Urinary bladder (tissue), 4 donors: ENCODE measurements at places on chromosomes 13 and 19.

DNA sequence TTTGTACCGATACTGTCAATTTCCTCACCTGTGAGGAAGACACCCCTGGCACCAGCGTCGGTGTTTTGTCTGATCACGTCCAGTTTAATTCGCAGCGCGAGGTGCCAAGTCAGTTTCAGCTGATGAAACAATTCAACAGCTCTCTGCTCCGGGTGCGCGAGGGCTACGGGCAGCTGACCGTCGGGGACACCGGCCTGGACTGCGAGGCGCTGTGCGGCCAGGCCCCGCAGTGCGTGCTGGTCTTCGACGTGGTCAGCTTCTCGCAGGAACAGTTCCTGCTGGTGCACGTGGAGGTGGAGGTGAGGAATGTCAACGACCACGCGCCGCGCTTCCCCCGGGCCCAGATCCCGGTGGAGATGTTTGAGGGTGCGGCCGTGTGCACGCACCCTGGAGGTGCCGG, 171.5 kb downstream of the OLFM4 start:
- no peak for DNase-seq

DNA sequence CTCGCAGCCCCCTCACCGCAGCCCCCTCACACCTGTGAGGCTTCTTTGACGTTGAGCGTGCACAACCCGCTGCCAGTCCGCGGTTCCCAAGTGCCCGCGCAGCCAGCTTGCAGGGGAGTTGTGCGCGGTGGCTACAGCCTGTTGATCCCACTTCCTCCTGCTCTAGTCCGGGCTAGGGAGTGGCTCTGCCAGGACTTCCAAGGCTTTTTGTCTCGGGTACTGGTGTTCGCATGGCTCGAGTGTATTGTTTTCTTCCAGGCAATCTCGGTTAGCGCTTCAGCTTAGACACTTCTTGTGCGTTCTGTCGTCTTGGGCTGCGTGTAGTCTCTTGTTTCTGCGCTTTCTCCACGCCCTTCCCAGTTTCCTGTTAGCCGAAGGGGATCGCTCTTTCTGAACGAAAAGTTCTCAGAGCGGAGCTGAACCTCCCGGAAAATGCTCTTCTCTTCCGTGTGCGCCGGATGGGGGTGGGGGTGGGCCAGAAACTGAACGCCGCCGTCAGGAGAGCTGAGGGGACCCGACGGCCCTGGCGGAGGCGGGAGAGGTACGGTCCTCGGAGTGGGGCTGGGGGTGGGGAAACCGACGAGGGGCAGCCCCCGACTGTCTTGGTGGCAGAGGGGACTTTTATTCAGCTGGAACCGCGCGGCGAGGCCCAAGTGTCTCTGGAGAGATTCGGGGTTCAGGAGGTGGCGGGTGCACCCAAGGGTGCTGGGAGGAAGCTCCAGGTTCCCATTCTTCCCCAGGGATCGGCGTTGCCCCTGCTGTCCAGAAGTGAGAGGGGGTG, 697 bp upstream of the DGKH start:
- no peak for DNase-seq

DNA sequence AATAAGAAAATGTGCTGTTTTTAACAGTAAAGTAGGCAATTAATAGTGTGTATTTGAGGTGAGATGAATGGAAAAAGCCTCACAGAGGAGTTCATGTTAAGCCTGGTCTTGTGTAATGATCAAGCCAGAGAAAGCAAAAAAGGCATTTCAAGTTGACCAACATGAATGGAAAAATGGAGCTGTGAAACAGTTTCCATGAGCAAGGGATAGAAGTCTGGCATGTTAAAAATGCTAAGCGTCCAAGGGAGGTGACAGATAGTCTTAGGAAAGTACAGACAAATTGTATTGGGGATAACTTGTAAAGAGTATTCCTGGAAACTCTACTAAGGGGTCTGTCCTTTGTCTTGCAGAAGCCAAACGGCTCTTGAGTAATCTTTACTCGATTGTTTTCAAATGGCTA, 506.8 kb upstream of the ATXN8OS start:
- no peak for DNase-seq

- DNase-seq, result no peak
Measured at GRCh38 chr13:42551611-42552010, 22.3 kb upstream of the TNFSF11 start.

- DNase-seq, result no peak
Measured at GRCh38 chr19:2759965-2760364, 20.1 kb upstream of the SLC39A3 start.

DNA sequence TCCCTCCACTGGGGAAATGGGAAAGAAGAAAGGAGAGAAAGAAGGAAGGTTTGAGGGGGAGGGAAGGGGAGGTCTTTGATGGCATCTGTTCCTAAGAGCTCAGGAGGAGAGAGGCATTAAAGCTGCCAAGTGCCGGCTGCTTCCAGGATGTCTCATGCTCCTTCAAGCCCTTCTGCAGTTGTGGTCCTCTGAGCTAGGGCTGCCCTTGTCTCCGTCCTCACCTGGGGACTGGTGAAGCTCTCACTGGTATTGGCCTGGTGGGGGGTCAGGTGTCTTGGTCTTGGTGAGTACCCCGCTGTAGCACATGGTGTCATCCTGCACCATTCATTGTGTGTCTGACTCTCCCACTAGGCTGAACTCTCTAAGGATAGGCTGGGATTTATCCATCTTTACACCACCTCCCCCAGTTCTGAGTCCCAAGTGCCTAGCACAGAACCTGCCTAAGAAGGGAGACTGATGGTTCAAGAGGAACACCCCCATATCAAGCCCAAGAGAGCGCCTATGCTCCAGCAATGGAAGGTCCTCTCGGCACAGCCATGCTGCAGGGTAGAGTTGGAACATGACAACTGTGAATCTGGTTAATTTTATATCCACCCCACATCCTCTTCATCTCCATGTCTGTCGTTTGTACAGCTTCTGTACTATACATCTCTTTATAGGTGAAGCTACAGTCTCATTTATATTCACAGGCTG, 83.7 kb downstream of the AKAP11 start:
- DNase-seq, result no peak

GRCh38 chr19:48239120-48239519, 16.6 kb downstream of the CARD8 start:
- DNase-seq, result no peak

- no peak for DNase-seq
Measured at GRCh38 chr13:51814825-51815650, 11.1 kb upstream of the DHRS12 start.

GRCh38 chr19:20078581-20079031, 806 bp downstream of the ZNF90 start:
- DNase-seq, result no peak

GRCh38 chr13:37226971-37227370, 121.5 kb upstream of the CSNK1A1L start:
- no peak for DNase-seq

- DNase-seq, result no peak
Measured at GRCh38 chr19:57816652-57817051, 1.9 kb upstream of the ZNF552 start.

GRCh38 chr13:87837522-87837921, 166.4 kb downstream of the SLITRK5 start:
- DNase-seq, result no peak

DNA sequence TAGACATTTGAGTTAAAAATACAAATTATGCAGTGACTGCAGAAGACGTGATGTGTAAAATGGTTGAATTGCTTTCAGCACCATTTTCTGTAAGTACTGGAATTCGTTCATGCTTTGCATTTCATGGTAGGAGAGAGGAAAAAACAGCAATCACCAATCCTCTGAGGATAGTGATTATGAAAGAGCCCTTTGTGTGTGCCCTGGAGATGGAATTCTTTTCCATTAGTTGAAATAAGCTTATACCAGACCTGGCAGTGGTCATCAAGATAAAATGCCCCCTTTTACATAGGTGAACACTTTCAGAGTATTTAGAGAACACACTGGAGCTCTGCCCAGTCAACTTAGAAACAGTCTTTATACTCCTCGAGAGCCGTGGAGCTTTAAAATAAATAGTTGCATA, 1.7 kb downstream of the CNMD start:
- DNase-seq, result no peak

DNA sequence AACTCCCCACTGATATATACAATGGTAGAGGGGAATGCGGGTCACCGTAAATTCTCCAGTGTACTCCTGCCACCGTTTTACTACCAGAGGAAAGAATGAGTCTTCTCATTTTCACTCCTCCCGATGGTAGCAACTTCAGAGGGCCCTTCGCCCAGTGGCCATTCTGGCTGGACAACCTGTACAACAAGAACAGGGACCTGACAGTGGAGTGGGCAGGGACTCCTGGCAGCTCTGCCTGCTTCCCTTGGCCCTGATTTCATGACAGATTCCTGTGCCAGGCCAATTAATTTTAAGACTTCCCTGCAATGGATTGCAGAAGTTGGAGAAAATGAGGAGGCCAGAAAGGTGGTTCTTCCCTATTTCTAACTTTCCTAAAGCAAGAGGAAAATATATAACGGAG, 148.9 kb downstream of the GPC6 start:
- DNase-seq, result no peak

- no peak for DNase-seq
Measured at GRCh38 chr19:4217429-4218264, 11.7 kb upstream of the EBI3 start.

DNA sequence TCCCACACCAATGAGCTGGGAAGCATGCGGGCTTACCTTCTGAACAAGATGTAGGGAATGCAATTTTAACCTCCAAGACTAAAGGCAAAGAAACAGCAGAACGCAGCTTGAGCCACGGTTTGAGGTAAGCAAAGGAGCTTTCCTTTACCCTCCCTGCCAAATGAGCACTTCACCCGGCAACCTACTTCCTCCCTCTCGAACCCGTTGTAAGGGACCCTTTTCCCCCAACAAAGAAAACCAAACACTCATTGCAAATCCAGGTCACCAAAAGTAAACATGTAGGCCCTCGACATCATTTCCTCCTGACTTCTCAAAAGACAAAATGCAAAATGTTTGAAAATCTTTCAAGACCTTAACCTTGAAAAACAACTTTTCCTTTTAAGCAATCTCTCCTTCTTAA, 65.3 kb downstream of the ABCC4 start:
- DNase-seq, result no peak

- no peak for DNase-seq
Measured at GRCh38 chr13:59360916-59361315, 802.8 kb downstream of the DIAPH3 start.

GRCh38 chr13:105311094-105311493, 1224.4 kb downstream of the EFNB2 start:
- no peak for DNase-seq

DNA sequence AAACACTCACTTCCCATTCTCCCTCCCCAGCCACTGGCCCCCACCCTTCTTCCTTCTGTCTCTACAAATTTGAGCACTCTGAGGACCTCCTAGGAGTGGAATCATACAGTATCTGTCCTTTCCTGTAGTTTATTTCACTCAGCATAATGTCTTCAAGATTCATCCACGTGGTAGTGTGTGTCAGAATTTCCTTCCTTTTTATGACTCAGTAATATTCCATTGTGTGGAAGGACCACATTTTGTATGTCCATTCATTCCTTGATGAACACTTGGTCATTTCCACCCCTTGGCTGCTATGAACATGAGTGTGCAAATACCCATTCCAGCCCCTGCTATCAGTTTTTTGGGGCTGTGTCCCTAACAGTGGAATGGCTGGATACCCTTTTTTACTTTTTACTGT, 9.8 kb downstream of the KLF2 start:
- no peak for DNase-seq

- no peak for DNase-seq
Measured at GRCh38 chr13:46712524-46712923, 84.4 kb downstream of the ESD start.

GRCh38 chr13:26179344-26179743, 42.8 kb downstream of the RNF6 start:
- no peak for DNase-seq

DNA sequence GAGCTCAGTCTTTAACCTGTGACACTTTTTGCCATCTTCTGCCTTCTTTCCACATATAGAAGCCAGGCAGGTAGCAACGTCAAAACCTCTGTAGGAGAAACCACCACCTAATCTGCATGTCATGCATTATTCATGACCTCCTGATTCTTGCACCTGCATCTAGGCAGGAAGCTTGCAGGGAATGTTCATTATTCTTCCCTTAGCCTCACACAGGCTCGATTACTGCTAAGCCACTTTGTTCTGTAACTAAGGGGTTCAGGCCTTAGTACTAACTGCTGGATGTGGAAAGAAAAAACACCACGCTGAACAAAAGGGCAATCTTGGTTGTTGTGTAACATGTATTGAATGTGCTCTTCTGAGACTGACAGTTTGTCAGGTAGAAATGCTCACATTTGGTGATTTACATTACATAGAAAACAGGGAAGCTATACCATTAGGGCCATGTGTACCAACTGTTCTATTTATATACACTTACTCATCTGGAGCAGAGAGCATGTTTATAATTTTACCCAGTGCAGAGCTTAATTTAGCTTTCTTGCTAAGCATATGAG, 366.9 kb downstream of the KLF12 start:
- DNase-seq, result no peak

GRCh38 chr13:32951580-32951979, 64.6 kb upstream of the KL start:
- DNase-seq, result no peak

DNA sequence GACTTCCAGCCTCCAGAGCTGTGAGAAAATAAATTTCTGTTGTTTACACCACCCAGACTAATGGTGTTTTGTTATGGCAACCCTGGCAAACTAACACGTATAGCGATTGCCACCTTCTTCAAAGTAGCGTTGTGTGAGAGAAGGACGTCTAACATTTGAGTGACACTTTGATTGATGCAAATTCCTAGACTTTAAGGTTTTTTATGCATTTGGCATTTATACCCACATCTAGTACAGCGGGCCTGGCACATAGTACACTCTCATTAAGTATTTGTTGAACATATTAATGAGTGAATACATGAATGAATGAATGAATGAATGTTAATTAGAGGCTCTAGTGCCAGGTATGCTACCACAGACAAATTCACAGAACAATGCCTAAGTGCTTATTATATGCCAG, 36.7 kb downstream of the POU4F1 start:
- DNase-seq, result no peak

DNA sequence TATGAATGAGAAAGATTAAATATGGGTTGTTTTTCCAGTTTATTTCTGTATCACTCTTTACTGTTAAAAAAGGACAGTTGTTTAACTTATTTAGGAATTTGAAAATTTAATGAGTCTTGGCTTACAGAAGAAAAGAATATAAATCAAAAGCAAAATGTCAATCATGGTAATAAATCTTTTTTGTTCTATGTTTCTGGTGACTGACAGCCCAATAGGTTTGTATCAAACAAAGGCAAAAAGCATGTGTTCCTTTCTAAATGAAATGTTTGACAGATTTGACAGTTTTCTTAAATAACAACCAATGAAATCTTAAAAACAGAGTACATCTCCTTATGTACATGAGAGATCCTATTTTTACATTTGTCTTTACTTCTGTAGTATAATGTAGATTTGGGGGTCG, 11.0 kb downstream of the PCDH9 start:
- DNase-seq, result no peak
